Glutamatergic neuron (in vitro differentiated cells): ENCODE measurements at places on chromosomes 7 and 10.

GRCh38 chr7:79770063-79770462 lies 316.6 kb upstream of the MAGI2 start:
- no peak for DNase-seq

DNA sequence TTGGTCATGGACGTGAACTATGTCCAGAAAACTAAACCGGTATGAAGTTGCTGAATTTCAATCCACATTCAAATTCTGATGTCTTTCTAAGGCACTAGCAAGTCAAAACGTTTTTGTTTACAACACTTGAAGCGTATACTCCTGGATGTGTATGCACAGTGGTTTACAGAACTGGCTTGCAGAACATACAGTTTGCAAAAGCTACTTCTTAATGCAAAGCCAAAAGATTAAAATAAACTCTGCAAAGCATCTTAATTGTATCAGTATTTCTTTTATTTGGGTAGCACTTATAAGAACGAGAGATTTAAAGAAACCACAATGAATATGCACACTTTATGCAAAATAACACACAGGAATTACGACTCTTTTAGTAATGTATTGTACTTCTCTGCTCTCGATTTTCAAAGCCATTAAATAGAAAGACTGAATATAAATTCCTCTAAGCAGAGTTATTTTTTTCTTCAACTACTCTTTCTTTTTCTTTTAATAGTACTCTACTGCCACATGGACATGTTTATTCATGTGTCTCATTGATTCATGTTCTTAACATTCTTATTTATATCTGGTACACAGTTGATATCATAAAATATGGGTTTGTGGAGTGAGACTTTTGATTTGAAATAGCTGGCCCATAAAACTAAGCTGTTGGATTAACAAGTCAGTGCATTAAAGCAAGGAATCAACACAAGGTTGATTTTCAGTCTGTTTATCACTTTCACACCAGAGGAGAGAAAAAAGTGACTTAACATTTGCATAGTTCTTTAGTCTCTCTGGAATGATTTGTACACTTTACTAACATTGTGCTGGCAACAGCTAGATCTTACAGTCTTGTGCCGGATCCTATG lies 189.4 kb upstream of the STEAP4 start:
- DNase-seq = no peak

DNA sequence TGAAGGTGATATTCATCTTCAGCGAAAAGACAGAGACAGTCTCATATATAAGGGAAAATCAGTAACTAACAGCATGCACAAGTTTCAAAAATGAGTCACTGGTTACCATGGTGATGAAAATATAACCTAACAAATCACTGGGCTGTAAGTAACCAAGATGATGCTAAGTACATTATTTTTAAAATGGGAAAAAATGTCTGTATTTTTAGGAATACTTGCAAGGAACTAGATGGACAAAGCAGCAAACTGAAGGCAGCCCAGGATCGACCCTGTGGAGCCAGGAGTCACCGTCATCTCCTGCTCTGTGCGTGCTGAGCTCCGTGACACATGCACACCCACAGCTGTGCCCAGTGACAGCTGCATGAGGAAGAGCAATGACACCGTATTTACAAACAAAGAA lies 137.3 kb downstream of the ELMO1 start:
- DNase-seq = peak; percentile 46

DNA sequence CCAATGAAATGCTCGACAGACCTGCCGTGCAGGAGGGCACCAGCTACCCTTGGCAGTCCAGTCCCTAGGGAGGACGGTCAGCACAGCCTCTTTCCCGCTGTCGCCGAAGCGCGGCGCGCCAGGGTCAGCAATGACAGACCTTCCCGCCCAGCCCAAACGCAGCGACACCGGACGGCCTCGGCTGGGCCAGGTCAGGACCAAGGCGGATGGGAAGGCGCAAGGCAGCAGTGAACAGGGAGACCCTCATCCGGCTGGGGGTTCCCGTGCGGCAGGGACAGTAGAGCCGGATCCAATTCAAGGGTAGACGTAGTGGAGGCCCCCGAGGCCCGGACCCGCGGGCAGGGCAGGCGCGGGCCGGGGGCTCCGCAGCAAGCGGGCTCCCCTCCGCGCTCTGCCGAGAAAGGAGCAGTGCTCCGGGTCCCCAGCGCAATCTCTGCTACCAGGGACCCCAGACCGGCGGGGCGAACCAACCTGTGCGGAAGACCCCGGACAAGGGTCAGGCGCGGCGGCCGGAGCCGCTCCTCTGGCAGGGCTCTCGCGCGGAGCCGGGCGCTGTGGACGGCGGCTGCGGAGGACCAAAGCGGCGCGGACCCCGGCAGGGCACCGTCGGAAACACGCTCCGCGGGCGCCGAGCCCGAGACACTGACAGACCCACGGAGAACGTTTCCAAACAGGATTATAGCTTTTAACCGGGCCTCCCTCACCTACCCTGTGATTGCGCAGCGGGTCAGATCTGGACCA lies at the start of gene SEC31B:
Gene SEC31B (minus strand): TSS at position 551 of the 741 bp plus-strand sequence. CDS start 2,909 bp downstream, outside the sequence.
- peak; percentile 79 for DNase-seq

GRCh38 chr10:124470544-124471434 lies 9.2 kb downstream of the LHPP start:
- no peak for DNase-seq

DNA sequence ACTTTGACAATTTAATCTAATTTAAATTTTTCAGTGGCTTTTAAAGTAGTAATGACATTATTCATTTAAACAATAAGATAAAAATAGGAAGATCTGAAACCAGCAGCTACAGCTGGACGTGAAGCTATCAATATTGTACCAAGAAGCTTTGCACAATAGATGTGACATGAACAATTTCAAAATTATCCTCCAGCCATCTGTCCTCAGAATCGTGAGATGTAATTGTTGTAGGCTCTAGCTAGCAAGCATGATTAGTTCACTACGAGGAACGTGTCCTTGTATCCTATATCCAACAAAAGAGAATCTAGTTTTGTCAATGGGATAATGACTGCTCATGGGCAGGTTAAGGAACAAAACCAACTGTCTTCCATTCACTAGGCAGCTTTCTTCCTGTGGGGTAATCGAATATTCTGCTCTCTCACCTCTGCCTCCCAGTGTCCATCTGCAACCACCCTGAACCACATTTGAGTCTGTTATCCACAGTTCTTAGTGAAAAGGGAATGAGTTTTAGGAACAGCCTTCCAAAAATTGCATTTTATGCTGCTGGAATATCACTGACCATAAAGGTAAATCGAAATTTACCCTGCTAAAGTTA lies 247.3 kb downstream of the PARD3 start:
- DNase-seq = no peak

GRCh38 chr10:24722131-24722675 lies 1.5 kb downstream of the ARHGAP21 start:
- DNase-seq = no peak

DNA sequence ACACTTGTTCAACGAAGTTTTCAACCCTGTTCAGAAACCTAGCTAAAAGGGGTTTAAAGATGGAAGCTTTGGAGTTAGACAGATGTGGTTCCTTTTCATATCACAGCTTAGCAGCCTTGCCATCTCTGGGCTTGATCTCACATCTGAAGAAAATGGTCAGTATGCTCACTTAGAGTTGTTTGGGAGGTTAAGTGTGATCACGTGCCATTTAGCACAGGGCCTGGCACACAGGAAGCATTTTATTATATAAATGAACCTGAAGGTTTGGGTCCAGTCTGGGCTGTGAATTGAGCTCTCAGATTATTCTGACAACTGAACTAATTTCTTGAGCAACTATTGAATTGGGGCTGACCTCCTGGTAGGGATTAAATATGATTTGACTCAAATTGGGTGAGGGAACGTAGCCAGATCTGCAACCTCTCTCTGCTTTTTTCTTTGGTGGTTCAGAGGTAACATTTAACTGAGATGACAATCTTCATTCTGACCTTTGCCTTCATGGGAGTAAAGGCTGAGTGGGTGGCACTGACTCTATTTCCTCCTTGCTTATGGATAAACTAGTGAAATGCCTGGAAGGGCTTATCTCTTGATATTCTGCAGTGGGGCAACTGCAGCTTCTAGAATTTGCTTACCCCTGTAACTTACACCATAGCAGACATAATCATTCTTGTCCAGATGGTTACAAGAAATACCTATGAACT lies 10.2 kb upstream of the HKDC1 start:
- no peak for DNase-seq

GRCh38 chr10:15320522-15321203 lies 50.4 kb downstream of the FAM171A1 start:
- DNase-seq = no peak

- peak; percentile 24 for DNase-seq
These were observed 201.6 kb upstream of the FZD8 start for GRCh38 chr10:35843524-35844181.

GRCh38 chr7:50121286-50121685 lies 28.2 kb upstream of the ZPBP start:
- DNase-seq = no peak

DNA sequence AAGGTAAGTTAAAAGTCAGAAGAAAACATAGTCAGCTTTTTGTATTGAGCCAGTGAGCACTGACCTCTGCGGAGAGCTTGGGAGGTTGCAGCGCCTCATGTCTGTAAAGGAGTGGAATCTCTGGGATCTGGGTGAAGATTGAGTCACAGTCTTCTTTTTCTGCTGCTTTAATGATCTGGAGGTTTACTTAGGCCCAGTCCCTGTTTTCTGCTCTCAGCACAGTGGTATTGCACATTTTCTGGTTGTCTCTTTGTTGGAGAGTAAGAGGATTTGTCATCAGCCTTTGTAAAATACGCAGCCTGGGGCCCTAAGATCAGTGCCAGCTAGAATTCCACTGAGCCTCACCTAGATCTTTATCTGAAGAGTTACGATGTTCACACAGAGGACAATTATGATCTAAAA lies 58.3 kb upstream of the GJD4 start:
- DNase-seq = no peak

- no peak for DNase-seq
These were observed 522 bp downstream of the CCL24 start for GRCh38 chr7:75813084-75813483.

- no peak for DNase-seq
These were observed 284.6 kb upstream of the ANKRD30A start for GRCh38 chr10:36840788-36841187.

GRCh38 chr7:115552766-115553165 lies 477.8 kb downstream of the TFEC start:
- no peak for DNase-seq

- peak; percentile 53 for DNase-seq
These were observed 1.9 kb upstream of the SH2D4B start for GRCh38 chr10:80535671-80536360.

DNA sequence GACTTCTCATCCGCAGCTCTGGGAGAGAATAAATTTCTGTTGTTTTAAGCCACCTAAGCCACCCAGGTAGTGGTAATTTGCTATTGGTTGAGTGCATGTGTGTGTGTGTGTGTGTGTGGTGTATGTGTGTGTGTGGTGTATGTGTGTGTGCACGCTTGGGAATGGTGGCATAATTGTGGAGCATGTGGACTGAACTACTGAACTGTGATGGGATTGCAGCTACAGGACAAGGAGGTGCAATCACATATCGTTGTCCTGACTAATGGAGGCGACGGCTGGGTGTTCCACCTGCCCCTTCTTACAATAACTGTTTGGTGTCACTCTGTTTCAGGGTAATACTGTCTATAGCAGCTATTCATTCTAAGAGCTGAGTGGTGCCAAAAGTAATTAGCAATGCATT lies 448.7 kb upstream of the PFKP start:
- no peak for DNase-seq

DNA sequence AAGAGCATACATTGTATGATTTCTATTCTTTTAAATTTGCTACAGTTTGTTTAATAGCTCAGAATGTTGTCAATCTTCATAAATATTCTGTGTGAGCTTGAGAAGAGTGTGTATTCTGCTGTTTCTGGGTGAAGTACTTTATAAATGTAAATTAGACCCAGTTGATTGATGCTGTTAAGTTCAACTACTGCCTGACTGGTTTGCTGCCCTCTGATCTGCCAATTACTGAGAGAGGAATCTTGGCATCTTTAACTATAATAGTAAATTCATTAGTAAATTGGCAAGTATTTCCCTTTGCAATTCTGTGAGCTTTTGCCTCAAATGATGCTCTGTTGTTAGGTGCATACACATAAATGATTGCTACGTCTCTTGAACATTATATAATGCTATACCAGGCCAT lies 255.1 kb upstream of the PLXDC2 start:
- no peak for DNase-seq

DNA sequence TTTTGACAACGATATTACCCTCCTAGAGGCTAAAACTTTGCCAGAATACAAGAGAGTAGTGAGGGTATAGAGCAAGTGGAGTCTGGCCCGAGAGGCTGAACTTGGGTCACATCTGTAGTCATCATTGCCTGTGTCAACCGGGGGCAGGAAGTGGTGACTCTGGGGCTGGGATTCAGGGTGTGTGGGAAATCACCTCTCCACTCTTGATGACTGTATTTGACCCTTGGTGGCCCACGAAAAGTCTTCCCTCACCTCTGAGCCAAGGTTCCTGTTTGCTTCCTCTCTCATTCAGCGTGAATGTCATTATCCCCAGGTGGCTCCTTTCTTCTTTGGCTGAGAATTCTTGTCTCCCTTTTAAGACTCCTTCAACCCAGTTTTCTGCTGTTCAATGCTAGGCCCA lies 240.4 kb downstream of the ABCA13 start:
- no peak for DNase-seq

- DNase-seq = no peak
These were observed 35.6 kb upstream of the OTUD1 start for GRCh38 chr10:23403278-23403677.

GRCh38 chr10:69728335-69728870 lies 73.3 kb upstream of the COL13A1 start:
- no peak for DNase-seq

GRCh38 chr10:44281089-44281613 lies 103.7 kb downstream of the CXCL12 start:
- no peak for DNase-seq

GRCh38 chr7:1677206-1678080 lies 7.4 kb downstream of the ELFN1 start:
- DNase-seq = no peak

DNA sequence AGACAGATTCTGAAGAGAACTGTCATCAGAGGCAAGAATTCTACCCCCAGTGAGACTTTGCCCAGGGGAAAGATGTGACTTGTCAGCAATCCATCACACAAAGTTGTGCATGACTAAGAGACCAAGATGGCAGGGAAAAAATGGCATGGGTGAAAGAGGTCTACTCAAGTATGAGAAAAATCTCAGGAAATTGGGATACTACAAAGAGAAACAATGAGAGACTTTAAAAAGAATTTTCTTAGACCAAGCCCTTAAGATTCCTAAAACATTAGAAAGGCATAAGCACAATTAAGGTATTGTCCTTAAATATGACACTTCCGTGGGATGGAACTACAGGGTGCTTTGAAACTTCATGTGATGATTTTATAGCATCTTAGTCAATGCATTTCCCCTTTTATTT lies 45.6 kb upstream of the PDE1C start:
- no peak for DNase-seq
